Ascending aorta (tissue), 2 donors: ENCODE measurements at places on chromosomes 2 and 18.

- peak; percentile 85 for DNase-seq
Observed at GRCh38 chr2:127695491-127696472, 5.5 kb upstream of the SFT2D3 start.

DNA sequence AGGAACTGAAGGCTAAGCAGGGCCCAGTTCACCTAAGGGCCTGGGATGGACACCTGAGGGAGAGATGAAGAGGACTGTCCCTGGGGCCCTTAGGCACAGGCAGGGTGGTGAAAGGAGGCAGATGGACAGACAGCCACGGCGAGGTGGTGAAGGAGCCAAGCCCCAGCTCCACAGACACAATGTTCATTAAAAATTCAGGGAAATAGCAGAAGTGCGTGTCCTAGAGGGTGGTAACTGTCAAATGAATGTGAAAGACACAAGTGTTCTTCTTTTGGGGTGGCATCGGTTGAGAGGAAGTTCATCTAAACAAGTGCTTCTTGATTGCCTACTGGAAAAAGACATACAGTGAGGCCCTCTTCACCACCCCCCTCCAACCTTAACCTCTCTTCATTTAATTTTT is 76.2 kb upstream of the SIX2 start:
- no peak for DNase-seq

GRCh38 chr2:222993920-222994650 is 57.9 kb upstream of the KCNE4 start:
- peak; percentile 69 for DNase-seq

DNA sequence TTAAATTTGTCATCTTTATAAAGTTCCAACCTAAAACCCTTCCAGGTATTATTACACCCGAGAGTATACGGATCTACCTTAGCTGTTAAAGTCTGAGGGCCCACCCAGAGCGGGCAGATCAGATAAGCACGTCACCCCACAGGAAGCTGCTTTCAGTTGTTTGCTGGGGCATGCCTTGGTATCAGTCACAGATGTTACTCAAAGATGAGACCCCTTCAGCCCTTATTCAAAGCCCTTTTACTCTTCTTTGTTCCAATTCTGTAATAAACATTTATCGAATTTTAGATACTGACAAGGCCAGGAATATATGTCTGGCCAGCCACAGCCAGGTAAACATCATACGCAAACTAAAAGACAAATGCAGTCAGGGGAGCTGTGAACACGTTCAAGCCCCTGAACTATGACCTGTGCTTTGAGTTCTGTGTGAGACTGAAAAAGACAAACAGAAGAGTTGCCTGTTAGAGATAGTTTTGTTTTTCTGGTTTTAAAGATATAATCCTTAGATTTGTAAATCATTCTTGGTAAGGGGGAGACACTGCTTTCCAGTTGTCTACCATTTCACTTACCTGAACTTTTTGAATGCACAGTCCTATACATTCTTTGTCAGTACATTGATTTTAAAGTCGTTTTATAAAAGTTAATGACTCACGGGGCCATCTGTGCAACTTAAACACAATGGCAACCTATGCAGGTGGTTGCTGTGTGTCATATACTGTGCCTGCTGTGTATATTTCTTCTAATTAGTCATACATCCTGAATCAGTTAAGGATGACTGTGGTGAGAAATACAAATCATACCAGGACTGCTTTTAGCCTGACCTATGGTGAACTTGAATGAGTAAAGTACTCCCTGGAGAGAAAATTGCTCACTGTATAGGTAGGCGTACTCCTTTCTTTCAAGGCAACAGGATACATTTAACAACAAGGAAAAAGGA is 100.5 kb upstream of the ITPRID2 start:
- DNase-seq = no peak

DNA sequence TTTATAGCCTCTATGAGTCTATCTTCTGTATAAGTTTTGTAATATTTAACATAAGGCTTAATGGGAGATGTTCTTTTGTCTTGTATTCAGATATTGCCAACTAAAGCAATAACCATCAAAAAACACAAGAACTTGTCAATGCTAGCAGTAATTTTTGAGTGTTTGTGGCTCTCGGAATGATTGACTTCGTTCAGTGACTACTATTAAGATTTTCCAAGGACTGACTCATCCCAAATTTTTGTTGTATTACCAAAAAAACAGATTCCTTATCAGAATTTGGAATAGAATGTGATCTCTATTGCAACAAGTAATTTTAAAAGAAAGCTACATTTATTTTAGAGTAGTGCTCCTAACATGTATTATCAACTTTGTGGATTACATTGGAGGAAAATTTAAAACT is 8.1 kb downstream of the NABP1 start:
- DNase-seq = no peak

DNA sequence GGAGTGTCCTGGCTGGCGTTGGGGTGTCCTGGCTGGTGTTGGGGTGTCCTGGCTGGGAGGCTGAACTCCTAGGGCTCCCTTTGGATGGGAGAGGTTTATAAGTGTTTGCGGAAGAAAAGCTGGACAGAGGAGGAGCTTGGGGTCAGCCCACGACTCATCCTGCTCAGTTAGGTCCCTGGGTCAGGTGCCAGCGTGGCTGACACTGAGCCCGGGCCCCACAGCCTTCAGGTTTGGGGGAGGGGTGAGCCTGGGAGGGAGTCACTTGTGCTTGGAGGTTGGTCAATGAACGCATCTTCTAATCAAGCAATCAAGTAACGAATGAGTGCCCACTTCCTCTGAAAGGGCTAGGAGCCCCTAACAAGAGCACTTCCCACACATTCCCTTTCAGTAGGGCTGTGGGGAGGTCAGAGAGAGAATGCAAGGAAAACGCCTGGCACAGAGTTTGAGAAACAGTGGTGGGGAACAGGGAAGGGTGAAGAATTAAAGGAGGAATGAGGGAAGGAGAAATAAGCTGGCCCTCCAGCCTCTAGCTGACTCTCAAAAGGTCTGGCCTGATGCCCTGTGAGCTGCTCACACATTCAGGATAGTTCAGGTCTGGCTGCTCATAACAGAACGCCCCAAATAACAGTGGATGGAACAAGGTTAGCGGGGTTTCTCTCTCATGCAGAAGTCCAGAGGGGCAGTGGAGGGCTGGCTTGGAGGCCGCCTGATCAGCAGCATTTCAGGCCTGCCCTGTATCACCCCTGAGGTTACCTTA is 670 bp downstream of the KCNIP3 start:
- DNase-seq = no peak

DNA sequence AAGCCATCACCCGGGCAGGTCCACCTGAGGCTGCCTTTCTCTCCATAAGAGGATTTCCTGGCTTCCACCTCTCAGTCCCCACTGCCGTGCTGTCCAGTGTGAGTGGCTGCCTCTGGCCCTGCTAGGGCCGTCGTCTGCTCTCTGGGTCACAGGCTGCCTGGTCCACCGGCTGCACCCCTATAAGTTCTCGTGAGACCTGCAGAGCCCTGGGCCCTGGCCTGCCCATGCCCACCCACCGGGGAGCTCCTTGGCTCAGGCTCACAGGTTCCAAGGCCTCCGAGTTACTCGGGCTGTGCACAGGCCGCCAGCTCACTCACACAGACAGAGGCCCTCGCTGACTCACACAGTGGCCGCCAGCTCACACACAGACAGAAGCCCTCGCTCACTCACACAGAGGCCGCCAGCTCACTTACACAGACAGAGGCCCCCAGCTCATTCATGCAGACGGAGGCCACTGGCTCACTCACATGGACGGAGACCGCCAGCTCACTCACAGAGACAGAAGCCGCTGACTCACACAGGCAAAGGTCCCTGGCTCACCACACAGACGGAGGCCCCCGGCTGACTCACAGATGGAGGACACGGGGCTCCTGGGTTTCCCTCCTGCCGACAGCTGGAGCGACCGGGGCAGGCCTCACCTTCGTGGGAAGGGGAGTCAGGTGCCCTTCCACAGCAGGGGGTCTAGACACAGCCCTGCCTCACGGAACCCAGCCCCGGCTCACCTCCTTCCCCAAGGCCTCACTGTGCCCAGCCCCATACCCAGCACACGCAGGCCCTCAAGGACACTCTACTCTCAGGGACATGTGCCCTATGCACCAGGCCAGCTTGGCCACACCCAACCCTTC is 334.1 kb upstream of the MYT1L start:
- no peak for DNase-seq

GRCh38 chr18:73842795-73843394 is 304.7 kb downstream of the FBXO15 start:
- no peak for DNase-seq

DNA sequence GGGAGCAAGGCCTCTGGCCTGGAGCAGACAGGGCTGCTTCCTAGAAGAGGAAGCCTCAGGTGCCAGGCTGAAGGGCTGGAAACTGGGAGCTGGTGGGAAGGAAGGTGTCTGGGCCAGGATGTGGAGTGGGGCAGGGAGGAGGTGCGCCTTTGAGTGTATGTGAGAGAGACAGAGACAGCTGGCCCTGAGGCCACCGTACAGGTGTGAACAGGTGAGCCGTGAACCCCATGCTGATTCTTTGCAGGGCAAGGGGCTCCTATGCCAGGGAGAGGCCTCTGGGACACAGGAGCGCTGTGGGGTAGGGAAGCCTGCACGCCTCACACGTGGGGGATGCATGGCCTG is 16.3 kb downstream of the ZFP36L2 start:
- no peak for DNase-seq

DNA sequence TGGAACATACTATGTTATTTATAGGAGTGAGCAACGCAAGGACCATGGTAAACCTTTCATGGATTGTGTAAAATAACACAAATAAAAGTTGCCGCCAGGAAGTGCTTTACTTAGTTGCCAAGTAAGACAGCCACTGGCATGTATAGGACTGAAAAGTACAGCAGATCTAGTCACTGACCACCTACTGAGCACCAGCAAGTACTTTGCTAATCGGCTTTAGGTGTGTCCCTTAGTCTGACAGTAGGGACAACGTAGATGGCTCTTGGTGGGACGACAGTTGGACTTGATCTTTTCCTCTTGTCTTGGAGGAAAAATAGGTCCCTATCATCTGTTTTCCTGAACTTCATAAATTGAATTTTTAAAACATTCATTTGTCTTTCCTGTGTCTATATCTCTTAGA is 13.6 kb upstream of the CXXC1 start:
- DNase-seq = no peak

- DNase-seq = no peak
Observed at GRCh38 chr2:154693741-154694340, 4.7 kb upstream of the KCNJ3 start.

- DNase-seq = no peak
Observed at GRCh38 chr2:170929686-170930050, 615 bp downstream of the GORASP2 start.

DNA sequence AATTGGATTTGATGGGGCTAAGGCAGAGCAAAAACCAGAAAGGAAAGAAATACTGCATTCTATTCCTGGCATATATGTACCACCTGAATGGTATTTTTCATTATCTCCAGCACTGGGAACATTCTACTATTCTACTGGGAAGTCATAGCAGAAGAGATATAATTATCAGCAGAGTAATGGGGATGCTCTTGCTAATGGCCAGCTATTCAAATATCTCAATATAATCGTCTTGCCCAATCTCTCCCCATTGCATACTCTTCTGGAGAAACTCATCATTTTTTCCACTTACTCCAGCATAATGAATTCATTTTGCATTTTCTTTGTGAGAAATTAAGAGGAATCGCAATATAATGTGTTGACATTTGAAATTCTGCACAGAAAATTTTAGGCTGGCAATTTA is 1794.7 kb upstream of the PIK3C3 start:
- DNase-seq = no peak

DNA sequence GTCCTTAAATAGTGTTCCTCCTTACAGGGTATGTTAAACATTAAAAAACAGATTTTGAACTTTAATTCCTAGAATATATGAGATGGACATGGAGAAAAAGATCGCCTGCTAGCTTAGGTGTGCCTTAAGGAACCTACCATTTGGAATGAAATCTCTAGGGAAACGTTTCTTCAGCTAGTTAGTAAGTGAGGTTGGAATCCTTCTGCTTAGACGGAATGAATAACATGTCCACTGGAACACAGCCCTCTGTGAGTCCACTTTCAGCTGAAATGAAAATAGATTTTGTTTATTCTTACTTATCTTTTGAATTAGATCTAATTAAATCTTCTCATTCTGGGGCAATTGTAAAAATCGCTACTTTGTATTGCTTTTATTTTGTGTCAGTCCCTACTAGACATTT is 28.4 kb downstream of the NAB1 start:
- no peak for DNase-seq

DNA sequence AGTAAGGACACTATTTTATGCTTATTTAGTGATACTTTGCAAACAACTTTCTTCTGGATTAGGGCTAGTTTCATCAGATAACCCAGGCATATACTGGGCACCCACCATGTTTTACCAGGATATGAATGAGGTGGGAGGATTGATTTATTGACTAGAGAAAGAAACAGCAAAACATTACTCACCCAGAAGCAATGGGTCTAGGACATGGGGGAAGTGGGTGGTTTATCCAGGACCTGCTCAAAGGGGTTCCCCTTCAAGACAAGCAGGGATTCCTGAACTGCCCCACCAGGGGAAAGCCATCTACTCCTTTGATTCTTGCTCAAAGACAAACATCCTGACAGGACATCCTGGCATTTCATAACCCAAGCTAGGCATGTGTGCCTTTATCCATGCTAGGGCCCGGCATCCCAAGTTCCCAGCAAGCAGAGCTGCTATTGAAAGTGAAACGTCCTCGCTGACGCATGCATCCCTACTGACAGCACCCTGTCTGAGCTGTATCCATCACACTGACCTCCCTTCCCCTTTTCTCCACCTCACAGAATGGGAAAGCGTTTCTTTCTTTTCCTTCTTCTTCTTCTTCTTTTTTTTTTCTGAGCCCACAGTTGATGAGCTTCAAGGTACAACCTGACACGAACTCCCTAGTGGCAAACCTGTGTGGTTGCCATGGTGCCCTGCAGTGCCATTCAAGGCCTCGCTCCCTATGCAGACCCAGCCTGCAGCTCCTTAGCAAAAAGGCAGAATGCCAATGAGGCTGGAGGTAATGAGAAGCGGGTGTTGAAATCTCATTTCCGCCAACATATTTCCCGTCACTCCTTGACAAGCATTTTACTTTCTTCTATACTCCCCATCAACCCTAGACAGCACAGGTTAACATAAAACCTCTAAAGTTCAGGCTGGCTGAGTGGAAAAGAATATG is 70.5 kb downstream of the CLHC1 start:
- peak; percentile 21 for DNase-seq

DNA sequence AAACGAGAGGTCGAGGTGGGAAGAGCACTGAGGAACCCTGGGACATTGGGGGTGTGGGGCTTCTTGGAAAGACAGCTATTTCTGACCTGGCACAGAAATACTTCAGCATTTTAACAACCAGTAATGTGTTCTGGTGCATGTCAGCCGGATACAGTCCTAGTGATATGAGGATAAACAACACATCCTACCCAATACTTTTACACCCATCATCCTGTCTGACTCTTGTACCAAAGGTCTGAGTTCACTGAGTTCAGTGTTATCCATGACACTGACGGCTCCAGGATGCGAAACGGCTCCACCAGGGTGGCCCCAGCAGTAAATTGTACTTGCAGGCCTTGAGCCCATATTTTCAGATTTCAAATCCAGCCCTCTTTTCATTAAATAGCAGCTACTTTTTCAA is 65.9 kb upstream of the SH3BP4 start:
- no peak for DNase-seq
